MCF 10A (cell line): ENCODE measurements at places on chromosomes 6 and 20. TPM values are rescaled to one million over a fixed set of nuclear protein-coding genes. Genes with fewer than 3 reads are reported as not detected.
A peak's percentile ranks its signal among the peaks of the same experiment; 100 is the strongest.

- no peak overlapping the region for H3K4me3 ChIP-seq
- no peak for DNase-seq
- no peaks in the 10 kb centered on the region for H3K4me1 ChIP-seq
- no peaks in the 10 kb centered on the region for H3K36me3 ChIP-seq
These were observed 117.0 kb upstream of the UST start for GRCh38 chr6:148629592-148630465.

Gene C2
- total RNA-seq: not detected in 2 replicates

GRCh38 chr6:21781128-21781527 is 187.6 kb downstream of the SOX4 start:
- no peak overlapping the region for H3K27ac ChIP-seq
- H3K27me3 ChIP-seq: no peaks in the 10 kb centered on the region

DNA sequence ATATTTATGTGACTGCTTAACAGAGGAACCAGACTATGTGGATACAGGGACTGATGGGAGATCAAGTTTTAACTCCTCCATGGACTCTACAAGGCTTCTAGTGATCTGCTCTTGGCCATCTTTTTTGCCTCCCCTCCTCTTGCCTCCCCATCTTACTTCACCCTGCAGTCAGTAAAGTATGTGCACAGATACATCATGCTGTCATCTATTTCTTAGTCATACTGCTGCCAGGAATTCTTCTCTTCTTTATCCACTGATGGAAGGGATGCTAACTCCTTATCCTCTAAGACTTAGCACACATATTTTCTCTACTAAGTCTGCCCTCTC is 27.6 kb upstream of the FAM83C start:
- H3K27me3 ChIP-seq: no peaks in the 10 kb centered on the region
- peak; percentile 34 for DNase-seq
- no peak overlapping the region for H3K4me3 ChIP-seq
- peaks cover 19% of the 10 kb centered on the region for H3K36me3 ChIP-seq
